ENCODE measurements at places on chromosomes 5 and 9. TPM values are rescaled to one million over a fixed set of nuclear protein-coding genes. Genes with fewer than 3 reads are reported as not detected.
A peak's percentile ranks its signal among the peaks of the same experiment; 100 is the strongest.

DNA sequence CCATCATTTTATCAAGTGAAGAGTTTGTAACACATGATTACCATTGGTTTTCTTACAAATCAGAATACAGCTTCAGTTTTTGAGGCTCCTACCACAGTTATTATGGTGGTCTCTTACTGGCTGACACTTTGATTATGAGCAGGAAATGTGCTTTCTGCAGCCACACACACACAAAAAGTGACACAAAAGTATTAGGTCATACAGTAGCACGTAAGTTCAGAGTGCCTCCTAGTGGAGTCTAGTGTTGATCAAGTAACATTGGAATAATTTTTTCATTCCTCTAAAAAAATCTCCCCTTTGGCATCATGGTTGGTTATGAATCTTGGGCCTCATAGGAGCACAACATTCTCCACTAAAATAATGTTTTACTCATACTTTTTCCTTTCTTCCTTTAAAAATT is 37.6 kb downstream of the PAM start:
- no peak for DNase-seq

GRCh38 chr5:87151547-87151946 is 116.1 kb upstream of the RASA1 start:
- DNase-seq: no peak

GRCh38 chr9:93947409-93948070 is 7.6 kb downstream of the BARX1 start:
- no peak for DNase-seq

- DNase-seq: no peak
Measured at GRCh38 chr5:82418608-82418950, 140.4 kb upstream of the RPS23 start.

- DNase-seq: no peak
Measured at GRCh38 chr9:26809795-26810194, 82.8 kb downstream of the CAAP1 start.

DNA sequence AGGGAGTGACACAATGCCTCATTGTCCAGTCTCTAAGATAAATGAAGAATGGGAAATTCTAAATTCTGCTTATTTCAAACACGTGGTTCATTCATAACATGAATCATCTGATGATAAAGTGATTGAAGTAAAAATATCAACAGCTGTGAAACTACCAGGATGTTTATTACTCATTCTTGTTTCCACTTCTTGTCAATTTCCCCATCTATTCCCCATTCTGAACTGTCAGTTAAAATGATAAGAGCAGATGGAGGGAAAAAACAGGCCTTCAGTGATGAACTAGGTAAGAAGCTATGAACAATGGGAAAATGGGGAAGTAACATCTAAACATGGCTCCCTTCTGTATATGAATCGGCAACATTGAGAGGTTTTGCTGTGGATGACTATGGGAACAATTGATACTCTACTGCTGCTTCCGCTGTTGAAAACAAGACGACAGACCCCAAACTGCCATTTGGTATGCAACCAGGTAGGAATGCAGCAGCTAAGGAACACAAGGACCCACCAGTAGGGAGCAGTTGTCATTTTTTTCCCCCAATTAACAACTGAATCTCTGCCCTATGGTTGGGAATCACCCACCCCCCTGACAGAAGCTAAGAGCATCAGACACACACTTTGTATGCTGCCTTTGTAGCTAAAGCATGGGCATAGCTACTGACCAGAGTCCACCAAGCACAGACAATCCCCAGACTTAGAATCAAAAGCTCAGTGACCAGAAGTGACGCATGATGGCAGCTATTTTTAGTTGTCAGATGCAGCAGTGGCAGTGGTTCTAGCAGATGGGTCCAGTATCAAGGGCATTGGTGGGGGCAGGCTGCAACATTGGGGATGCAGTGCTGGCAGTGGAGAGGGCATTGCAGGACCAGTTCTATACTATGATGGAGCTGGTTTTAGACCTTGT is 52.9 kb upstream of the ZNF366 start:
- peak; percentile 23 for DNase-seq

GRCh38 chr5:32202394-32202793 is 28.3 kb upstream of the GOLPH3 start:
- no peak for DNase-seq

DNA sequence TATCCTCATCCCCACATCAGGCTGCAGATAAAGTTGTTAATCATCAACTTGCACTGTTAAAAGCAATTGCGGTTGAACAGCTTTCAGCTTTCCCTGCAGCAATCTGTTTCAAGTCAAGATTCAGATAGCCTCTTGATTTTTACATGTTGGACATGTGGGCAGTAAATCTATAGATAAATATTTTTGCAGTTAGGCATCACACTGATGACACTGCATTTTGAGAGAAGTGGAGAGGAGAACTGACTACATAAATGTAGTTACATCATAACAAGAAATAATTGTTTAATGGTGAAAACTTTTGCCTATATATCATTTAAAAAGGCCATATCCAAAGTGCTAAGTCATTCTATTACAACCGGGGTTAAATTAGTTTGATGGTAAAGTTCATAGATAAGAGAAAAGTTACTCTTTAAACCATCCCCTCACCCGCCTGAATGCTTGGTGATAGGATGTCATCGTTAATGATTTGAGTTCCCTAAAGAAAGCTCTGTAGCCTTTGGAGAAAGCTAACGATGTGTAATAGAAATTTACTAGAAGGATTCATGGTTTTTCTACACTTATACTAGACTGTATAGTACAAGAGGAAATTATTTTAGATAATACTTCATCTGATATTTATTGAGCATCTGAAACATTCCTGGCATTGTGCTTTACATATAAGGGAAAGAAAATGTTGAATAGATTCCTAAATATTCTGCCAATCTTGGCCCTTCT is 30.8 kb upstream of the ALDH1A1 start:
- DNase-seq: no peak

GRCh38 chr5:42656651-42657015 is 100.0 kb upstream of the CCDC152 start:
- no peak for DNase-seq

DNA sequence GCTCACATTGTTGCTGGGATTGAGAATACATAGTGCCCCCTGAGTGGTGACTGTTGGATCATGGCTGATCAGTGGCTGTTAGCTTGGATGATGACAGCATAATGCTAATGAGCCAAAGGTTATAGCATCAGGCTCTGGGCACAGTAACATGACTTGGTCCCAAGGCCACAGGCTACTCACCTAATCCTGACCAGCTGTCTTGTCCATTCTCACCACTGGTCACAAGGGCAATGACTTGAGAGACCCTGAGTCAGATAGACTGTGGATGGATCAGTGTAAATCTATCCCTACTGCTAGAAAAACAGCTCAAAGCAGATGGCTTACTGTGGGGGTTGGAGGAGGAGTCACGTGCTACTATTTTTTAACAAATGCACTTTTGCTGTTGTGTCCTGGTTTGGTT is 74.7 kb downstream of the AOPEP start:
- DNase-seq: no peak

- no peak for DNase-seq
Measured at GRCh38 chr5:40431734-40432133, 248.0 kb upstream of the PTGER4 start.

DNA sequence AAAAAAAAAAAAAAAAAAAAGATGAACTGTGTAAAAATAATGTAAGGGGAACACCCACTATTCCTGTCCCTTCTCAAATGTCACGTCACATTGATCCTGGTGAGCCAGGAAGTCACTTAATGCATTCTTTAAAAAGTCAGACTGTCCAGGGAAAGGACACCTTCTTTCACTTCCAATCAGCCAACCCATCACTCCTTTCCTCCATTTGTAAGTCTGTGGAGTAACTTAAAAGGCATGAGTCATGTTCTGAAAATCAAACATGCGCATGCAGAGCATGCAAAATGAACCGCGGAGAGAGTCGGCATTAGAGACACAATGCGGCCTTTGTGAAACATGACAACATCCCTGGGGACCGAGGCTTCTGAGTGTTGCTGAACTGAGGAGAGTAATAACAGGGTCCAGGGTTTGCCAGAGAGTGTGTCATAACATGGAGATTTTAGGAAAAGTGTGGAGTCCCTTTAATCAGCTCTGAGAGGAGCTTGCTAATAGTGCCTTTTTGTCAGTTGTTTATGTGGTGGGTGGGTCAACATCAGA is 77.6 kb upstream of the SEMA6A start:
- peak; percentile 32 for DNase-seq

- no peak for DNase-seq
Measured at GRCh38 chr9:119453980-119454379, 84.7 kb upstream of the BRINP1 start.

DNA sequence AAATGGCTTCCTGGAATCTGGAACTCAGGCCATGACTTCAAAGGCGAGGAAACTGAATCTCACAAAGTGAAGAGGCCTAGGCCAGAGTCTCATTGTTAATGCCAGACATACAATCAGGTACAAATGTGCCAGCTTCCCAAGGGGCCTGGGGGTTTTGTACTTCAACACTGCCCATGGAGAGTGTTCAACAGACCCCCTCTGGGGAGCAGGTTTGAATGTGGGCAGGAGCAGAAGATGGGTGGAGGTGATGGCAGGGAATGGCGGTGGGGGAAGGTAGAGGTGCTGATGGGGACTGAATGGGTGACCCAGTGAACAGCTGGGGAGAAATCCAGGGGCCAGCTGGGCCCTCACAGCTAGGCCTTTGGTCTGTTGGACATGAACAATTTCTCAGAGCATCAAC is 12.0 kb downstream of the FOXI1 start:
- DNase-seq: no peak

Gene C9orf50
- polyA plus RNA-seq: not detected

GRCh38 chr5:41843456-41844370 is 26.5 kb downstream of the OXCT1 start:
- no peak for DNase-seq

DNA sequence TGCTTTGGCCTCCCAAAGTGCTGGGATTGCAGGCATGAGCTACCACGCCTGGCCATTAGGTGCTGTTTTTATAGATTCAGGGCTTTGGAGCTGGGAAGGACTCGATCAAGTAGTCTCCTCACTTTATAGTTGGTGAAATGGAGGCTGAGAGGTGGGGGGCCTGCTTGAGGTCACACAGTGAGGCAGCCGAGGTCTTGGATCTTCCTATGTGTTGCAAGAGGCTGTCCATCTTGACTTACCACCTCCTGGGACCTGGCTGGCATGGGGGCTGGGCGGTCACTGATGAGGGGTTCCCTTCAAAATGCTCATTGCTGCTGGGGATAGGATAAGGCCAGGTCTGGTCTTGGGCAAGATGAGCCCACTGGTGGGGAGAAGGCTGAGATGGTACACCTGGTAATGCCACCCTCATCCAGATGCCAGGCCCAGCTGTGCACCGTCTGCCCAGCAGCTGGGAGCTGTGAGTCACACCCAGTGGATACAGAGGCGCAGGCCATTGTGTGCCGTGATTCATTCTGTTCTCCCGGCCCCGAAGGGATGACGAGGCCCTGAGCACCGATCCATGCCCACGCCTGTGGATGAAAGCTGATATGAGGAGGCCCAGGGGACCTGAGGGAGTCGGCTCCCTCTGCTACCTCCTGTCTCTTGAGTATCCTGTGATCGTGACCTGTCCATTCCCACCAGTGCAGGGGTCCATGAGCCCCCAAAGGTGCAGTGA is 10.5 kb upstream of the NDST1 start:
- peak; percentile 58 for DNase-seq

GRCh38 chr9:99660191-99660636 is 161.5 kb upstream of the NR4A3 start:
- no peak for DNase-seq

GRCh38 chr9:112719241-112719691 is 1.3 kb upstream of the INIP start:
- no peak for DNase-seq

- no peak for DNase-seq
Measured at GRCh38 chr5:146461319-146461718, 14.2 kb downstream of the TCERG1 start.

Gene ANKRD34B
- not detected for polyA plus RNA-seq

- DNase-seq: no peak
Measured at GRCh38 chr5:35853631-35854030, 3.1 kb upstream of the IL7R start.

DNA sequence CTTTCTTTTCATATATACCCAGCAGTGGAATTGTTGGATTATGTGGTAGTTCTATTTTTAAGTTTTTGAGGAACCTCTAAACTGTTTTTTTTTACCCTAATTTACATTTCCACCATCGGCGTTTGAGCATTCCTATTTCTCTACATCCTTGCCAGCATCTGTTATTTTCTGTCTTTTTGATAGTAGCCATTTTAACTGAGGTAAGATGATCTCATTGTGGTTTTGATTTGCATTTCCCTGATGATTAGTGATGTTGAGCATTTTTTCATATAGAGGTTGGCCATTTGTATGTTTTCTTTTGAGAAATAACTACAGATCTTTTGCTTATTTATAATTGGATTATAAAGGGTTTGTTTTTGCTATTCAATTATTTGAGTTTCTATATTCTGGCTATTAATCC is 71.7 kb upstream of the TNC start:
- no peak for DNase-seq

Gene LHX2
- polyA plus RNA-seq: 0.37 TPM

DNA sequence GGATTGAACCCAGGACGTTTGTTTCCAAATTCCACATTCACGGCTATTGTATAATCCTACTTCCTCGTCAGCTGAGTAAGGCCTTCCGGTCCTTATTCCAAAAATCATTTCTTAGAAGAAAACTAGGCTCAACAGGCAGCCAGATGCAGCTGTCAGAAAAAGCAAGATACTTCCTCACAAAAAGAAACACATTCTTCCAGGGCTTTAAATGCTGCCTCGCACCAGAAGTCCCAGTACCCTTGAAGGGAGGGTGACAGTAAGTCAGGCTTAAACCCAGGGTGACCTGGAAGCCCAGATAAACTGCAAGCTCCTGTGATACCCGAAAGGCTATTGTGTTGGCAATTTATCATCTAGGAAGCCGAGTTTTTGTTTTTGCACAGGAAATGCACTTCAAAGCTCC is 414.0 kb downstream of the NFIB start:
- peak; percentile 24 for DNase-seq

GRCh38 chr5:32583582-32584232 is 1.6 kb upstream of the SUB1 start:
- DNase-seq: no peak

DNA sequence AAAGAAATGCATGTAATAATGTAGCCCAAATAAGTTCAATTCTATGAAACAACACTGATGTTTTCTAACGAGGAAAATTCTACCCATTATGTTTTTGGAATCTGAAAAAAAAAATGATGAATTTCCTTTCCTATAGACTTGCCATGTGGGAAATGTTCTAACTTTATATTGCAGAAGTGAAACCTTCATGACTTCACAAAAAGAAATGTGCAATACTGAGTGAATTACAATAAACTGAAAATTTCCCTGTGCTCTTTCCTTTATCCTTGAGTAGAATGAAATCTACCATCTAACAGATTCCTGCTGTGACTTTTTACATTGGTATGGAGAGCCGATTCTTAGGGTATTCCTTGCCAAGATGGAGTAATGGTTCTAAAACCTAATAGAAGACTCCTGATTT is 1622.5 kb downstream of the MAT2B start:
- DNase-seq: no peak

Gene FABP6
- 5.9 TPM for polyA plus RNA-seq

- no peak for DNase-seq
Measured at GRCh38 chr5:135393229-135393628, 5.8 kb downstream of the MACROH2A1 start.

- peak; percentile 34 for DNase-seq
Measured at GRCh38 chr9:133759146-133759900, 21.2 kb upstream of the SARDH start.

GRCh38 chr5:54965806-54966205 is 19.6 kb downstream of the ESM1 start:
- no peak for DNase-seq

- peak; percentile 86 for DNase-seq
Measured at GRCh38 chr5:1140171-1140817, 28.4 kb upstream of the SLC12A7 start.

- DNase-seq: no peak
Measured at GRCh38 chr9:129583308-129584038, 37.4 kb downstream of the C9orf50 start.

Data from heart right ventricle (tissue), 16 donors.